ENCODE measurements at places on chromosomes 11 and 22. TPM values are rescaled to one million over a fixed set of nuclear protein-coding genes. Genes with fewer than 3 reads are reported as not detected.

The ZNF214 gene
- total RNA-seq: 13.1 TPM

The PHETA2 gene
- 1.8 TPM for total RNA-seq

The CST6 gene
- total RNA-seq: not detected

The RIMBP3C gene
- total RNA-seq: 0.64 TPM

The CLTCL1 gene
- 14.1 TPM for total RNA-seq

The SYT8 gene
- not detected for total RNA-seq

The IGLL5 gene
- not detected for total RNA-seq

The NCAM1 gene
- total RNA-seq: 421 TPM

The C11orf65 gene
- total RNA-seq: 1.00 TPM

The OR8G5 gene
- total RNA-seq: not detected

The FXYD6 gene
- 93.6 TPM for total RNA-seq

The OR5AP2 gene
- total RNA-seq: not detected

The TEX54 gene
- not detected for total RNA-seq

The APOL4 gene
- total RNA-seq: 11.3 TPM

The OR8H2 gene
- total RNA-seq: not detected

The ZBTB16 gene
- 4.2 TPM for total RNA-seq

The TRIM49 gene
- not detected for total RNA-seq

The FLRT1 gene
- total RNA-seq: 3.7 TPM

The P2RX6 gene
- total RNA-seq: 0.36 TPM

The MS4A4A gene
- 3.5 TPM for total RNA-seq

The TSGA10IP gene
- not detected for total RNA-seq

The PRG2 gene
- total RNA-seq: 0.36 TPM

The ZNF195 gene
- total RNA-seq: 57.2 TPM

The CSNK2A3 gene
- 6.2 TPM for total RNA-seq

The GRAP2 gene
- 0.36 TPM for total RNA-seq

The SCN4B gene
- total RNA-seq: 9.2 TPM

The GGTLC3 gene
- total RNA-seq: not detected

The MGAT3 gene
- total RNA-seq: 26.0 TPM

The HSPB2 gene
- 0.27 TPM for total RNA-seq

The TUB gene
- total RNA-seq: 76.3 TPM

The SORL1 gene
- total RNA-seq: 41.6 TPM

The OSBP2 gene
- total RNA-seq: 26.7 TPM

The CRYAB gene
- total RNA-seq: 6.0 TPM

The WT1 gene
- not detected for total RNA-seq

The MS4A3 gene
- 0.82 TPM for total RNA-seq

The DDX25 gene
- total RNA-seq: 13.4 TPM

The MRGPRX3 gene
- not detected for total RNA-seq

The KCNK4 gene
- total RNA-seq: 2.0 TPM

The GGTLC2 gene
- total RNA-seq: not detected

The SCARF2 gene
- total RNA-seq: 3.2 TPM

The HORMAD2 gene
- total RNA-seq: 0.27 TPM

The FIBP gene
- 73.7 TPM for total RNA-seq

The FJX1 gene
- total RNA-seq: 17.2 TPM

The ZC3H12C gene
- 30.9 TPM for total RNA-seq

The NCR3LG1 gene
- 9.1 TPM for total RNA-seq

The SLC35E4 gene
- 5.0 TPM for total RNA-seq

The OR52E2 gene
- not detected for total RNA-seq

The PANX3 gene
- not detected for total RNA-seq

The APOBEC3B gene
- not detected for total RNA-seq

The OPCML gene
- total RNA-seq: 29.8 TPM

The PNPLA5 gene
- total RNA-seq: not detected

The MPZL3 gene
- total RNA-seq: 1.5 TPM

The RNF169 gene
- 31.9 TPM for total RNA-seq

The GTSE1 gene
- 6.2 TPM for total RNA-seq

The HTR3B gene
- total RNA-seq: 0.27 TPM

Measured in cerebellum (tissue), 4 donors.